ENCODE measurements at places on chromosomes 1 and 21.

GRCh38 chr1:204448991-204449677, 37.5 kb upstream of the PPP1R15B start:
- DNase-seq, result no peak

DNA sequence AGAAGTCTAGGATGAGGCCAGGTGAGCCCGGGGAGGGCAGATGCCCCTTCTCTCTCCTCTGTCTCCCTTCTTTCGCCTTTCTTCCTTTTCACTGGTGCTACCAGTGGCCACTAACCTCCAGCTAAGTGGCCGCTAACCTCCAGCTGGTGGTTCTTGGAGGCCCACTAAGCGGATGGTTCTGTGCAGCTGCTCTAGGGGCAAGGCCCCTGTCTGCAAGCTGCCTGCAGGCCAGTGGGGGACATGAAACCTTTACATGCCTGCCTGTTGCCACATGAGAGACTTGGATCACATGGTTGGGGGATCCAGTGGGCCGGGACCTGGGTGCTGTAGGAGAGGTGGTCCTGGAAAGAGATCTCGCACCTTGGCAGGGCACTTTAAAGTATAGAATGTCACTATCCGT, 17.7 kb downstream of the IKBKE start:
- no peak for DNase-seq

GRCh38 chr1:100627054-100627716, 89.2 kb downstream of the GPR88 start:
- no peak for DNase-seq

GRCh38 chr1:194807530-194808220, 1621.3 kb upstream of the B3GALT2 start:
- no peak for DNase-seq

GRCh38 chr1:246566813-246567645, 773 bp downstream of the CNST start:
- no peak for DNase-seq

DNA sequence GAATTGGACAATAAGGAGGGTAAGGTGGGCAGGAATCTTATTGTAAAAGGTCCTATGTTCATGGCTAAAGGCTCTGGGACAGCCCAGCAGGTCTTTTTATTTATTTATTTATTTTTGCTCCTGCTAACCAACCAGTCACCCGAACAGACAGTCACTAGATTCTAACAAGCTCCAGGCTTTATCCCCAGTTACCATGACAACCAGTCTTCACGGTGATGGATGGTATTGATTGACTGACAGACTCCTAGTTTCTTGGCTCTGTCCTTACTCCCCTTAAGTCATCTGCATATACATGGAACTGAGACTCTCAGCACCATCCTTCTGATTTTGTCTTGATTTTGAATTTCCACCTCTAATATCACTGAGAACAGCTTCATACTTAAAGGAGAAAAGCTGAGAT, 44.3 kb downstream of the C8A start:
- no peak for DNase-seq

DNA sequence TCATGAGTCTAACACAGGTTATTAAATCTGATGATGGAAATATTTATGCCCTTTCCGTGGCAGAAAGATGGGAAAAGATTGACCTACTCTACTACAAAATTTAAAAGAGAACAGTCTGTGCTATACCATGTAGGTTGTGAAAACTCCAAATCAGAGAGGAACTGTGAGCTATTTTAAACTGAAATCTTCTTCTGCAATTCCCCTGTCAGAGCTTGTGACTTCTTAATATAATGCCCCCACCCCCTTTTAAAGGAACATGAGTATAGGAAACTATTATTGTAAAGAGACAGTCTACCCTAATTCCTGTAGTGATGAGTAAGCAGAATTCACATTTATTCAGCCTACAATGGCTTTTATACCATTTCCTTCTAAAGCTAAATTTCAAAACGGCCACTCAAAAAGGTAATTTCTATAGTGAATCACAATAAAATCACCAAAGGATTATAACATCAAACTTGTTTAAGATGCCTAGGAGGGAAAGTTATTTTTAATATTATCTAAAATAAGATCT, 11.7 kb downstream of the DSCAM start:
- DNase-seq, result no peak

DNA sequence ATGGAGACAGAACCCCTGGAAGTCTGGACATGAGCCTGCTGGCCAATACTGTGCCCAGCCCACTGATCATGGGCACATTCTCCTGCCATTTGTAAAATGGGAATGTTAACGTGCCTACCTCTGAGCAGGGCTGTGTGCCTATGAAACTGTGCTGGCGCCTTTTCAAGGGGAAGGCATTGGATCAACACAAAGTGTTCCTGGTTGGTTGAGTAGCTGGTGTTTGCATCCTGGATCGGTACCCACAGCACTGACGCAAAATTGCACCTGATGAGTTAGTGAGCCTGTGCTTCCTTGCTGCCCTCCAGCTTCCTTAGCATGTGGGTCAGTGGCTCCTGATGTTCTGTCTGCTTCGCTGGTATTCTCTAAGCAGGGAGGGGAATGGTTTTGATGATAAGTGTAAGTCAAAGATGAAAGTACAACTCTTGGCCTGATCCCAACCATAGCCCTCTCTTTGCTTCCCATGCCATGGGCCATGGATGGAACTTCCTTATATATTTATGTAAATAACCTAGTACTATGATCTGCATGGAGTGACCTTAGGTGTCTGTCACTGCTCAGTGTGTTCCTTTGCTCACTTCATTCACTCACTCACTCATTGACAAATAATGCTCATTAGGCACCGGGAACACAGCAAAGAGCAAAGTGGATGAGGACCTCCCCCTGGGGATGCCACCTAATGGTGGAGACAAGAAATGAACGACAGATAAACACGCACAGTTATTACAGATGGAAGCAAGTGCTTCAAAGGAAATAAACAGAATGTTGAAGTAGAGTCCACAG, 22.7 kb downstream of the MAB21L3 start:
- DNase-seq, result no peak

- DNase-seq, result peak; percentile 17
These were observed 11.6 kb downstream of the DSTYK start for GRCh38 chr1:205199931-205200299.

DNA sequence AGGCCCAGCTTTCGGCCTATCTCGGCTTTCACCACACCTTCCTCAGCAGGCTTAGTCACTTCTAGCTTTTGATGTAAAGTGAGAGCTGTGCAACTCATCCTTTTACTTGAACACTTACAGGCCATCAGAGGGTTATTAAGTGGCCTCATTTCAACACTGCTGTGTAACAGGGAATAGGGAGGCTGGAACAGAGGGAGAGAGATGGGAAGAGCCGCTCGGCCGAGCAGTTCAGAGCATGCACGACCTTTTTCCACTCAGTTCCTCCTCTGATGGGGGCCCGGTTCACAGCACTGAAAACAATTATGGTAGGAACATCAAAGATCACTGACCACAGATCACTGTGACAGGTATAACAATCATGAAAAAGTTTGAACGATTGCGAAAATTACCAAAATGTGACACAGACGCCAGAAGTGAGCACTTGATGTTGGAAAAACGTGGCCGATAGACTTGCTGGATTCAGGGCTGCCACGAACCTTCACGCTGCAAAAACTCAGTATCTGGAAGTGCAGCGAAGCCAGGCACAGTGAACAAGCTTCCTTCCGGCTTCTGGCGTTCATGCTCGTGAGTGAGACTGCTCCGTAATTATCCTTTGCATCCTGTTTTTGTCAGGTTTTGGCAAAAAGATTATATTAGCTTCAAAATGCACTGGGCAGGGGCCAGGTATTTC, 28.6 kb downstream of the AGPAT3 start:
- no peak for DNase-seq

DNA sequence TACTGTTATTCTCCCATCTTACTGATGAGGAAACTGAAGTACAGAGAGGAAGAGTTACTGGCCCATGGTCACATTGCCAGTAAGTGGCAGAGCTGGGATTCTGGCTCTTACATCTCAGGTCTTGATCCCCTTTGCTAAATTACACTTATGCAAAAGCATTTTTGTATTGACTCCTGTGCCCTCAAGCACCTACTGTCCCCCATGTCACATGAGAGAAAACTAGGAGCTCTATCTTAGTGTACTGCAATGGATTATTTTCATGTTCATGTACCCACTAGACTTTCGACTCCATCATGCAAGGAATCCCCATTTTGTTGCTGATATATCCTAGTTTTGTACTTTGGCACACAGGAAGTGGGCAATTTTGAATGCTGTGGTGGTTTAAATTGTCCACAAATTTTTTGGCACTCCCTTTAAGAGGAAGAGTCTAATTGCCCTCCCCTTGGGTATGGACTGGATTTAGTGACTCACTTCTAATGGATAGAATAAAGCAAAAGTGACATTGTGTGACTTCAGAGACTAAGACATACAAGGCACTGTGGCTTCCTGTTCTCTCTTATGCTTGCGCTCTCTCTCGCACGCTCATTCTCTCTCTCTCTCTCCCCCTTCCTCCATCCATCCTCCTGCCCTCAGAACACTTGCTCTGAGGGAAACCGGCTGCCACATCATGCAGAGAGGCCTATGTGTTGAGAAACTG, 43.5 kb upstream of the JAK1 start:
- DNase-seq, result no peak

- DNase-seq, result no peak
These were observed 838.7 kb upstream of the PRMT6 start for GRCh38 chr1:106217765-106218164.

DNA sequence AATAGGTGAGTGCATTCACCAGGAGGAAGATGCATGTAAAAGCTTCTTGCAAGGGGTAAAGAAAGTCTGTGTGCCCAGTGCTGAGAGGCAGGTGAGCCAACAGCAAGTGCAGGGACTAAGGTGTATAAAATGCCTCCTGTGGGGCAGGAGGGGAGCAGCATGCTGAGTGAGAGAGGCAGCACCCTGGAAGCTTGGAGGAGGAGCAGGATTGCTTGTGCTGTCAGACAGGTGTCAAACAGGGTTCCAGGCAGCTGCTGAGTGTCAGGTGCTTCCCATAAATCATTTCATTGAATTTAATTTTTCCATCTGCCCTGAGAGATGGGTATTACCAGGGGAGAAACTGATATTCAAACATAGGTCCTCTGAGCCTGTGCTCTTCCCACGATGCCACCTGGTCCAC, 13.9 kb downstream of the BSND start:
- no peak for DNase-seq

Measured in stimulated activated CD4-positive, alpha-beta T cell treated with anti-CD3 and anti-CD28 coated beads, Interleukin-12 subunit alpha, Interleukin-12 subunit beta, amount 100 ng/mL, for 4 hours (primary cell).